ENCODE measurements at places on chromosomes 6 and 20.

DNA sequence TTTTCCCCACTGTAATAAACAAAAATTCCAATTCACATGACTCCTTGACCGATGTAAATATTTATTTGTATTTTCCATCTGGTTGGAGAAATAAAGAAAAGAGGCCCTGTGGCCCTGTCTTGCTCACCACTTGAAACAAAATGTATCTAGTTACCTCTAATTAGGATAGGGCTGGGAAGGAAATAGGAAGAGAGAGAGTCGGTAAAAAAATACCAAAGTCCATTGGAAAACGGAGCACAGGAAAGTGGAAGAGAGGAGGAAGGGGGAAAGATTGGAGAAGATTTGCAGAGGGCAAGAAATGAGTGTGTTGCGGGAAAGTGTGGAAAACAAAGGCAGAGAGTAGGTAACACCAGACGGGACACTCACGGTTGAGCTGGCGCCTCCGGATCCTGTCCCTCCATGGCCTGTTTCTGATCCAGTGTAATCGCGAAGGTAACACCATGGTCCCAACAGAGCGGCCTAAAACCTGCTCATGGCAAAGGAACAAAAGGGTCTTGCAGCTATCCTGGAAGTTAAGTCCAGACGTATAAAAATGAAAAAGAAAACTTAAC is 105.8 kb upstream of the RIPOR2 start:
- DNase-seq, result no peak

DNA sequence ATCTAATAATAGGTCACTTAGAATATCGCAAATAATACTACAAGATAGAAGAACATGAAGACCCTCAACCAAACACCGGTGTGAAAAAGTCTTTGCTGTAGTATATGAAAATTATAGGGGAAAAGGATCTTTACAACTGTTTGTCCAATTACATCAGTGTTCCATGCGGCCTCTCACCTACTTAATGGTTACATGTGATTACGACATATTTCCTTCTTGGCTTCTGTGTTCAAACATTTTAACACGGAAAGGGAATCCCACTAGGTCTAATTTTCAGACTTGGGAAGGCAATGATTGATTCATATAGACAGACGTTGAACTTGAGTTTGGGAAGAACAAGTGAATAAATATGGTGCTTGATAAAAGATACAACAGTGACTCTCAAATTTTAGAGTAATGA is 273.4 kb downstream of the KIF16B start:
- no peak for DNase-seq

GRCh38 chr6:168238159-168238909 is 81.2 kb downstream of the DACT2 start:
- DNase-seq, result no peak

- DNase-seq, result peak; percentile 27
Measured at GRCh38 chr6:27836783-27837624, 75.2 kb downstream of the OR2B2 start.

GRCh38 chr6:30600451-30600961 is 16.5 kb downstream of the PPP1R10 start:
- DNase-seq, result no peak

DNA sequence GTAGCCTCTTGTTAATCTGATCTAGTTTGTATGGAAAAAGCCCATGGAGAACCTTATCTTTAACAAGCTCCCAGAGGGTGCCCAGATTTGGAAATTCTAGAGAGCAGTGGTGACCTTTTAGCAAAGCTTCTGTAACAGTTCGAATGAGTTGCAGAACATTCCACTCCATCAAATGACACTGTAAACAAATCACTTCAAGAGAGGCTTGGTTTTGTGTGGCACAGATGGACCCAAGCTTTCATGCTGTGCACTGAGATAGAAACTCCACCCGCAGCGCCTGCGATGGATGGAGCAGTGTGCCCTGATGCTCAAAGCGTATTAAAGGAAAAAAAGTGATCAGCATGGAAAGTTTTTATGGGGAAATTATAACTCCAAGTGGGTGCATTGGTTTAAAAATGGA is 55.1 kb upstream of the ISM1 start:
- no peak for DNase-seq

GRCh38 chr6:124132256-124132655 is 328.6 kb downstream of the NKAIN2 start:
- DNase-seq, result no peak

- DNase-seq, result no peak
Measured at GRCh38 chr6:154428897-154429296, 72.3 kb upstream of the IPCEF1 start.

DNA sequence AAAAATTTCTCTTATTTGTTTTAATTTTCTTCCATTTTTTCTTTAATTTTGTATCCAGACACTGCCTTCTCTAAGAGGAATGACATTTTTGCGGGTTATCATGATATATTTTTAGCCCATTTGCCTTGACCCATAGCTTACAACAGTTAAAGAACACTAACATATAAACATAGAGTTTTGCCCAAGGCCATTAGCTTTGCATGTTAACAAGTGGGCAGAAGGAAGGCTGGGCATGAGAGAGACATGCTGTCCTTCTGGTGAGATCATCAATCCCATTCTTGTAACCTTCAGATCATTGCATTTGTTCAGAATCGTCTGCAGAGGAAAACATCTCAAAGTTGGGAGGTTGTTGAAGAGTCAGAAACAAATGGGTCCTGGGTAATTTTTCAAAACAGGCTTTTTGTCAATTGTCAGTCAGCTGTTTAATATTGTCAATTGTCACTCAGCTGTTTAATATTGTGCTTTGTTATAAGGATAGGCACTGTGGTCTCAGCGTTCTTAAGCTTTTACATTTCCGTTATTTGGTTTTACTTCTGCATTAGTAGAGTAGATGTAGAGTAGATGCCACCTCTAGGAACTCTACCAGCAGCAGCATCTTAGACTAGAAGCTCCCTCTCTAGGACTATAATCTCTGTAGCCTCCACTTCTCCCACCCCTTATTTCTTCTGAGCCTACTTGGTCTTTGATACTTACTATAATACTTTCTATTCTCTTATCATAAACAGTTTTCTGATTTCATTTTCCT is 243.1 kb downstream of the ESR1 start:
- no peak for DNase-seq

- no peak for DNase-seq
Measured at GRCh38 chr6:150600010-150600300, 270 bp downstream of the PLEKHG1 start.

- DNase-seq, result no peak
Measured at GRCh38 chr6:23890543-23891227, 235.3 kb upstream of the NRSN1 start.

GRCh38 chr20:32325706-32326503 is 32.2 kb upstream of the ASXL1 start:
- no peak for DNase-seq

- no peak for DNase-seq
Measured at GRCh38 chr6:19452495-19452894, 384.7 kb upstream of the ID4 start.

DNA sequence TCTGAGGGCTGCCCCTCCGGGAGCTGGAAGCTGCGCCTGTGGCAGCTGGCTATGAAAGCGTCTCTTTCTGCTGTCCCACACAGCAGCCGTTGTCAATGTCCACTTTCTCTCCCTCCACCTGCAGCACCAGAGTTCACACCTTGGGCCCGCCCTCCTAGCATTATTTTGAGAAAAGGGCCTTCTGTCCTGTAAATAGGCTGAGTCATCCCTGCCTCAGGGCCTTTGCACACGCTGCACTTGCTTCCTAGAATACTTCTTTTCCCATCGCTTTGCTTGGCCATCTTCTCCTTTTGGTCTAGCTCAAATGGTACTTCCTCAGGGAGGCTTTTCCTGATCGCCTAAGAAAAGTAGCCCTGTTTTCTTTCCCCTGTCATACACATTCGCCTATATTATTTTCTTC is 69.3 kb upstream of the ZNFX1 start:
- no peak for DNase-seq

GRCh38 chr6:16168858-16169257 is 40.0 kb downstream of the MYLIP start:
- DNase-seq, result no peak

DNA sequence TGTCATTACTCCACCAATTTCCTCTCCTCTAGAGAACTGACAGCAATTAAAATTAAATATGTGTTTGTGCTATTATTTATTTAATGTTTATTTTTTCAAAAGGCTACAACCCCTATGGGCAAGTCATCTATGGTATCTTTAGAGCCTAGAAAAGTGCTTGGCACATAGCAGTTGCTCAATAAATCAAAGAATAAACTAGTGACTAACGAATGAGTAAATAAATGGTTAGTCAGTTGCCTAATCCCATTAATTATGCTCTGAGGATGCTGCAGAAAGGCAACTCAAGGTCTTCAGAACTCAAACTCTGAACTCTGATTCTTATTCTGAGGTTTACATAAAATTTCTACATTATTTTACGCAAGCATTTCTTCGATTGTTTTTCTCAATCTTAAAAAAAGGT is 193.0 kb upstream of the TSHZ2 start:
- DNase-seq, result no peak

GRCh38 chr6:77774457-77774856 is 121.6 kb downstream of the MEI4 start:
- no peak for DNase-seq

DNA sequence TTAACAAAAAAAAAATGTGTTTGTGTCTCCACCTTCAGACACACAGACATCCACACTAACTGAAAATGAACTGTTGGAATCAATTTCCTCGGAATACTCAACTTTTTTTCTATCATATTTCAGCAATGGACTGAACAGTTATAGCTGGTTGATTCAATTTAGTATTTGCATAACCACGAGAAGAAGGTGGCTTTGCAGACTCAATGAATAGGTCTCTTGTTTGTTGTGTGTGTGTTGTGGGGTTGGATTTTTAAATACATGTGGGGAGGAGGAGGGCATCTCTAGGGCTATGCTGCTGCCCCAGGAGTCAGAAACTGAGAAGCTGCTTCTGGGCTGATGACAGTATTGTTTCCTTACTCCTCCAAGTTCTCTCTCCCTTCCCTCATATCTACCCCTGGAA is 28.7 kb downstream of the TFAP2A start:
- DNase-seq, result no peak

DNA sequence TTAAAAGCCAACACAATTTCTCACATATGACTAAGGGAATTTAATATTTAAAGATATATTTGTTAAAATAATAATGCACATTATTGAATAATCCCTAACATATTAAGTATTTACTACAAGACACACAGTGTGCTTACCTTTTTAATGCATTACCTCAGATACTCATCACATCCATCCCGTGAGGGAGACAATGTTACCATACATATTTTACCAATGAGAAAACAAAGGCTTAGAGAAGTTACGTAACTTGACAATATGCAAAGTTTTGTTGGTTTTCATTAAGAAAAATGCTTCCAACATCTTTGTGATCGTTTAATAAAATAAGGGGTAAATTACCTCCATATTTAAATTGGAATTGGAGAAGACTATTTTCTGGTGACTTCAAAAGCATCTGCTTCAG is 4.3 kb downstream of the IFNGR1 start:
- no peak for DNase-seq

DNA sequence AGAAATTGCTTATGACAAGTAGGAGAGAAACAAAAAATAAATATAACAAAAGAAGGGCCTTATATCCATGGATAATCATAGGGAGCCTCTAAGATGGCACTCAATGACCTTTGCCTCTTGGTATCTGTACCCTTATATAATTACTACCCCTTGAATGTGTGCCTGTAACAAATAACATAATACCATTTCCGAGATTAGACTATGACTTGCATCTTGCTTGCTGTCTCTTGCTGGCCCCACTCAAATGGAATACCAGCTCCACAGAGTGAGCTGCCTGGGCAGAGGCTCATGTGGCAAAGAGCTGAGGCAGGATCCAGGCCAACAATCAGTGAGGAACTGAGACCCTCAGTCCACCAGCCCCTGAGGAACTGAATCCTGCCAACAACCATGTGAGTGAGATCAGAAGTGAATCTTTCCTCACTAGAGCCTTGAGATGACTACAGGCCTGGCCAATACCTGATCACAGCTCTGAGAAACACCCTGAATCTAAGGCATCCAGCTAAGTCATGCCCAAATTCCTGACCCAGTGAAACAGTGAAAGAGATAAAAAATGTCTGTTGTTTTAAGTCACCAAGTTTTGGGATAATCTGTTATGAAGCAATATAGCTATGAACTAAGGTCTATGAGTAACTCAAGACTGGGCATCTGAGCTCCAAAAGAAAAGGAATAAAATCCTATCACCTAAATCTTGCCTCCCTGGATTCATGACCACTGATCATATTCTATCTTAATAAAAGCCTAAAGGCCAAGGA is 5.5 kb downstream of the KATNA1 start:
- no peak for DNase-seq

GRCh38 chr6:110643175-110643574 is 166.8 kb upstream of the SLC22A16 start:
- no peak for DNase-seq

- DNase-seq, result no peak
Measured at GRCh38 chr6:137222381-137222780, 3.2 kb upstream of the IFNGR1 start.

- no peak for DNase-seq
Measured at GRCh38 chr6:108801366-108801765, 46.9 kb upstream of the ARMC2 start.

GRCh38 chr6:80528115-80528514 is 421.6 kb downstream of the BCKDHB start:
- DNase-seq, result no peak

Measured in activated CD4-positive, alpha-beta T cell treated with anti-CD3 and anti-CD28 coated beads for 1 hour (primary cell).